Right renal cortex interstitium (tissue), 3 donors: ENCODE measurements at places on chromosomes 16 and 17.

DNA sequence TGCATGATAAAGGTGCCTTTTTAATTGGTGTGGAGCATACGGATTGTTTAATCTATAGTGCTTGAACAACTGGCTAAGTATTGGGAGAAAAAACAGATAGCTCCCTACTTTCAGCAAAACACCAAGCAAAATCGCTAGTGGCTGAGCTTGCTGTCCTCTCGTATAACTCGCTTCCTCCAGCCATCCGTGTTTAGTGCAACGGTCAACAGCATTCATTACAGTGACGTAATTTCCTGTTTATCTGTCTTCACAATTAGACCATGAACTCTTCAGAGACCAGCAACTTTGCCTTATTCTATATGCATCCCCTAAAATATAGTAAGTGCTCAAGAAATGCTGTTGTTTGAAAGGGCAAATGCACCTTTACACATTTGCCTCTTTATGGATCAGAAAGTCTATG lies 511.9 kb downstream of the HAPSTR1 start:
- no peak for DNase-seq

GRCh38 chr17:6096201-6097004 lies 26.2 kb downstream of the WSCD1 start:
- DNase-seq, result no peak

- DNase-seq, result no peak
Observed at GRCh38 chr16:56626685-56627084, 1.1 kb downstream of the MT1E start.

- DNase-seq, result no peak
Observed at GRCh38 chr16:77594799-77595596, 127.3 kb upstream of the NUDT7 start.

GRCh38 chr17:53134548-53134947 lies 688.2 kb upstream of the KIF2B start:
- no peak for DNase-seq

GRCh38 chr17:6244253-6244652 lies 174.1 kb downstream of the WSCD1 start:
- DNase-seq, result no peak

GRCh38 chr17:49730078-49730784 lies 22.5 kb upstream of the SLC35B1 start:
- peak; percentile 41 for DNase-seq

- DNase-seq, result no peak
Observed at GRCh38 chr16:57240851-57241250, 4.2 kb upstream of the ARL2BP start.

DNA sequence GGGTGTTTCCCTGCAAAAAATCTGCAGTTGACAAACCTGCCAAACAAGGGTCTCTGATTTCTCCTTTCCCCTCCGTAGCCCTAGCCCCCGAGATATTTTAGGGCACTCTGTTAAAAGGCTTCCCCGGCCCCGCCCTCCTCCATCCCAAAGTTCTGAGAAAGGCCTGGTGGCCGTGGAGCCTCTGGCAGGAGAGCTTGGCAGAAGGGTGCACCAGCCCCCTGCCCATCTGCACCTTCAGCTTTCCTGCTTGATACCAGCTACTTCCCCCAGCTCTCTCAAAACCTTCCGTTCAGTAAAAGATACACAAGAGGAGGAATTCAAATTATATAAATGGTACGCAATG lies 711 bp upstream of the CANT1 start:
- no peak for DNase-seq

DNA sequence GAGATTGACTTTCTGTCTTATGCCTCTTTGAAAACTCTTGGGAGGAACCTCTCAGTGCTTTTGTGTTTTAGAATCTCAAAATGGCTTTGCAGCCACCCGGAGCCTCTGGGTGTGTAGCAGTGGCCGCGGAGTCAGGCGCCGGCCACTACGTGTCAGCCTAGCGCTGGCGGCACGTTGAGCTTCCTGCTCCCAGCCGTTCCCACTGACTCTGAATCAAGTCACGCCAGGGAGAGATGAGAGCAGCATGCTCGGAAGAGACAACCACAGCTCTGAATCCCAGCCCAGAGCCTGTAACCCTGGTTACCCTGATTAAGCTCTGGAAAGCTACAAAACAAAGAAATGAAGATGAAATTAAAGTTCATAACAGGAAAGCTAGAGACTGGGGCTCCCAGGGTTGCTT lies 97.4 kb upstream of the CACNG5 start:
- no peak for DNase-seq

DNA sequence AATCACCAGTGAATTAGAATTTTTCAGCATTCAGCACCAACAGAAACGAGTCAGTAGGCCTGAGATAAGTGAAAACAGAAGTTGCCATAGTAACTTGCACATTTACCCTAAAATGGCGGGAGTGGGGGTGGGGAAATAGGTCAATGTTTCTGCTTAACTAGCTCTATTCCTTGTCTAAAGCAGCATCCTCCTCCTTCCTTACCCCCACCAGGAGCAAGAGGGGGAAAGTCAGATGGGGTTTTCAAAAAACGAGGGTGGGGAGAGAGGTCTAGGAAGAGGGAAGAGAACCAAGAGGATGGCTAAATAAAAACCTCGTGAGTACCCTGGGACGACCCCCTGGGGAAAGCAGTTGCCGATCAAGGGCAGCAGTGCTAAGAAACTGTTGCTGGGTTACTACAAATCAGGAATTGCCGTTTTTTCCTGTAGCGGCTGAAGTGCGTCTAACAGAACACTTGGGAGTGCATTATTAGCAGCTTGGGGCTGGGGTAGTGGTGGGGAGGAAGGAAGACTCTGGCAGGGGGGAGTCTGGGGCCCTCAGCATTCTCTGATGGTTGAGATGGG lies 34.4 kb upstream of the MNT start:
- no peak for DNase-seq
